ENCODE measurements at places on chromosomes 6 and 20.

DNA sequence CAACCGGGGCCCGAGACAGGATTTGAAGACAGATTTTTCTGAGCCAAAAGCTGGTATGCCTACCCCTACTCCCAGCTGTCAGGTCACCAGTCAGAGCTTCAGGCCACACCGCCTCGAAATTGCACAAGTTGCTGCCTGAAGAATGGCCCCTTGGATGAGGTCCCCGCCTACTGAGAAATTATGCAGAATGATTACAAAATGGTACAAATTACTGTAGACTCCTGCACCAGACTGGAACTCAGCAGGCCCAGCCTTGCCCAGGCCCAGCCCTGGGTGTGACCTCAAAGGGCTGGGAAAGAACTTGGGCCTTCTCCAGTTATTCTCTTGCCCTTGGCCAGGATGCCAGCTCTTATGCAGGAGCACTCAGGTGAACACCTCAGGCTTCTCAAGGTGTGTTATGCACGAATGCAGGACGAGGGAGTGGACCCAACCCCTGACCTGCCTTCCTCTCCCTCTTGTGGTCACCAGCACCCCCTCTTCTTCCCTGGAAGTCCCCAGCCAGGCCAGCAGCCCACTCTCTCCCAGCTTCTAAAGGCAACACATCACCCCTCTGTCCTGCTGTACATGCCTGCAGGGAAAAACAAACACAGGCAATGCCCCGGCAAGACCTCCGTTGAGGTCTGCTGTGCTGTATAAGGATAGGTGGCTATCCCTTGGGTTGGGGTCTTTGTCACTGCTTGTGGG lies 88.7 kb upstream of the NAA20 start:
- no peak for DNase-seq

GRCh38 chr6:169978615-169979161 lies 227.3 kb downstream of the ERMARD start:
- no peak for DNase-seq

GRCh38 chr6:166570929-166571713 lies 15.4 kb downstream of the RAMACL start:
- no peak for DNase-seq

- DNase-seq: no peak
Measured at GRCh38 chr20:48350313-48350988, 477.3 kb downstream of the PREX1 start.

DNA sequence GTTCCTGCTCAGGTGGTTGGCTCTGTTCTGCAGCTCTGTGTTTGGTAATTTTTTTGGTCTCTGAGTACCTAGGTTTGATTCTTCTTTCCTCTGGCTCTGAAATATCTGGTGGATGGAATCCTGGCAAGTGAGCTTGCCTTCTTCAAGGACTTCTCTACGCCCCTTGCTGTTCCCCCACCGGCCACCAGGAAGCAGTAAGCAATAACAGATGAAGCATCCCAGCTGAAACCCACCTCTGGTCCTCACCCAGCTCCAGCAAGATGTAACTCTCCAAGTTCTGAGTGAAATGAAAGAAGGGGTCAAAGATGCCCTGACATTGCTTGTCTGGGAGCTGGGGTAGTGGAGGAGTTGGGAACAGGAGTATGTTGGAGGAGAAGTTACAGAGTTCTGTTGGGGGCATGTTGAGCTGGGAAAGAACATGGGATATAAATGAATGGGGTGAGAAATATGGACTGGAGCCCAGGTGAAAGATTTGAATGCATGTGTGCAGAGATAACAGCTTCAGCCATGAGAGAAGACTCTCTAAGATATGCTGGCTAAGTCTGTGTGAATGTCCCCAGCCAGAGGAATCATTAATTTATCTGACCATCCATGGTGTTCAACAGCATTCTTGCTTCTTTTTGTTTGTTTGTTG lies 51.3 kb upstream of the GLP1R start:
- no peak for DNase-seq
